ENCODE measurements at places on chromosomes 5 and 9.

GRCh38 chr9:106862821-106863720 lies at the start of gene ZNF462:
TSS of gene ZNF462 (plus strand) at chr9:106863166. CDS start at chr9:106923384, 60,218 bp downstream.
- DNase-seq, result no peak

DNA sequence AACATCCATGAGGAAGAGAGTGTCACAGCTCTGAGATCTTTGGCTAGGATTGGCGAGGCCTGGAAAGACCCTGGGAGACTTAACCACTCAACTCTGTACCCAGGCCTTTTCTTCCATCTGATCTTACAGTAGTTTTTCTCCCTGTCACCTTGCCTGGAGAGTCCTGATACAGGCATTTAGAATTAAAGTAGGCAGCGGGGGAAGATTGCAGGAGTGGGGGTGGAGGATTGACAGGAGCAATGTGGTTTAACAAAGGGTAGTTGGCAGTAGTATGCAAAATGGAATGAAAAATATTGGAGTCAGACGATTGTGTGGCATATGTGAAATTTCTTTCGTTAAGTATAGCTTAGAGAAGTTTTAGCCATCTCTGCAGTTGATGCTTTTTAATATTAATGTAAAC lies 16.9 kb downstream of the TMEFF1 start:
- no peak for DNase-seq

DNA sequence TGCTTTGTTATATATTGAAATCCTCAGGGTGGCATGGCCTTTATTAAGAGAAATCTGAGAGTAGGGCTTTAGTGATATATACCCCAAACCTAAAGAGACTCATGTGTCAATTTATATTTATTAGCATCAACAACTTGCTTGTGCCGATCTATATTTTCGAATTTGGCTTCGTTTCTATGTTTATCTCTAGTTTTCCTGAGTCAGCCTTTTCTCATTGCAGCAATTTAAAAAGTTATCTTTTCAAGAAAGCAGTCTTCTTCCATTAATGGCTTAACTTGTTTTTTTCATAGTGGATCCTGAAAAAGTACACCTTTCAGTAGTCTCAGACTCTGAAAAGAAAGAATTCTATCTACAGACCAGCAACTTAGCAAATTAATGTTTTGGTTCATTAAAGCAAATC lies 99.9 kb upstream of the KCNN2 start:
- no peak for DNase-seq

- DNase-seq, result no peak
Measured at GRCh38 chr5:80090884-80091166, 55.7 kb downstream of the THBS4 start.

DNA sequence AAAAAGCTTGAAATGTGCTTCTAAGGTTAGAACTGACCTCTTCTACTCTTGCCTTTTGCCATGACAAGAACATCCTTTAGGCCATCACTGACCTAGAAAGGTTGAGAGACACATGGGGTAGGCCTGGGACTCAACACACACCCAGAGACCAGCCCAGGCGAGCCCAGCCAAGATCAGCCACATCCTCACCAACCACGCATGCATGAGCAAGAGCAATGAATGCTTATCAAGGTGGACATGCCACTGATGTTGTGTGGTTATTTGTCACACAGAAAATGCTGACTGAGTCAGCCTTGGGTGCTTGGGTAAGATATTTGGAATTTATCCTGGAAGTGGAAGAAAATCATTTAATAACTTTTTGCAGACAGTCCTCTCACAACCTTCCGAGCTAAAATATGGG lies 39.4 kb downstream of the SMIM23 start:
- DNase-seq, result no peak

GRCh38 chr9:134564431-134565170 lies 77.0 kb upstream of the COL5A1 start:
- DNase-seq, result no peak

DNA sequence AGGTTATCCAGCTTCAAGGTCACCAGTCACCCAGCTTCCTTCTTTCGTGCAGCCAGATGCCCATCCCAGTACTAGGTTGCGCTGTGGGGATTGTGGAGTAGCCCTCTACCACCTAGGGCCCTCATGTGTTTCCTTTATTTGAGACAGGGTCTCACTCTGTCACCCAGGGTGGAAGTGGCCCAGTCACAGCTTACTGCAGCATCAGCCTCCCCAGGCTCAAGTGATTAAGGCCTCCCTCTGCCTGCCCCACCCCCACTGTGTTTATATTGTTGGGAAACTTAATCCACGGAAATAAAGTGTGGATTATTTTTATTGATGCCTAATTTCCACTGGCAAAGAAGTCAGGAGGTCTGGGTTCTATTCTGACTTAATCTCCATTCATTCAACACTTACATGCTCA lies 4.3 kb downstream of the IL17B start:
- no peak for DNase-seq

DNA sequence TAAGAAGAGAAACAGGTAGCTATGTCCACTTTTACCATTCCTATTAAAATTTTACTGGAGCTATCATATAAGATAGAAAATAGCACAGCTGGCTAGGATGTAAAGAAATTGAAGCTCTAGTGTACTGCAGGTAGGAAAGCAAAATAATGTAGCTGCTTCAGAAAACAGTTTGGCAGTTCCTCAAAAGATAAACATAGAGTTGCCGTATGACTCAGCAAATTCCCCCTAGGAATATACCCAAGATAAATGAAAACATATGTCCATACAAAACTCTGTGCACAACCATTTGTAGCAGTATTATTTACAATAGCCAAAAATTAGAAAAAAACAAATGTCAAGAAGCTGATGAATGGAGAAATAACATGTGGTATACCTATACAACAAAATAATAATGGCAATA lies 64.6 kb upstream of the SHISAL2B start:
- no peak for DNase-seq

DNA sequence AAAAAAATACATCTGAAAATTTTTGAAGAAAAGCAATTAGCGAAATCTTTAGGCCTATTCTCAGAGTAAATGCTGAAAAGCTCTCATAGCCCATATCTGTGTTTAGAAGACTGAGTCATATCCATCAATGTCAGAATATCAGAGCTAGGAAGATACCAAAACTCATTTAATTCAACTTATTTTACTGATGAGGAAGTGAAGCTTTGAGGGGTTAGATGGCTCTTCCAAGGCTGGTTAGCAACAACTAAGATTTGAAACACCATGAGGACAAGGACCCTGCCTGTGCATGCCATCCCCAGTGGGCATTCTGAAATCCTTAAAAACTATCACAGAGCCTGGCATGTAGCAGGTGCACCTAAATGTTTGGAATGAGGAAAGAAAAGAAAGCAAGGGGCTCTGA lies 2.5 kb downstream of the FREM1 start:
- no peak for DNase-seq

- no peak for DNase-seq
Measured at GRCh38 chr5:153480401-153480800, 10.1 kb upstream of the GRIA1 start.

- no peak for DNase-seq
Measured at GRCh38 chr5:55541056-55541635, 6.4 kb upstream of the PLPP1 start.

DNA sequence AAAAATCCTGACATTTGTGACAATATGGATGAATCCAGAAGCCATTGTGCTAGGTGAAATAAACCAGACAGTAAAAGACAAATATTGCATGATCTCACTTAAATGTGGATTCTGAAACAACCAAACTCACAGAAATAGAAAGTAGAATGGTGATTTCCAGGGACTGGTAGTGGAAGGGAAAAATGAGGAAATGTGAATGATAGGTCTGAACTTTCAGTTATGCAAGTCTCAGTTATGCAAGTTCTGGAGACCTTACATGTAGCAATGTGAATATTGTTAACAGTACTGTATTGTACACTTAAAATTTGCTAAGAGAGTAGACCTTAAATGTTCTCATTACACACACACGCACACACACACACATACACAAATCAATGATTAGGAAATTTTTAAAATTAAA lies 84.9 kb downstream of the SLCO4C1 start:
- no peak for DNase-seq

GRCh38 chr9:124062172-124062571 lies 50.6 kb downstream of the LHX2 start:
- DNase-seq, result no peak

DNA sequence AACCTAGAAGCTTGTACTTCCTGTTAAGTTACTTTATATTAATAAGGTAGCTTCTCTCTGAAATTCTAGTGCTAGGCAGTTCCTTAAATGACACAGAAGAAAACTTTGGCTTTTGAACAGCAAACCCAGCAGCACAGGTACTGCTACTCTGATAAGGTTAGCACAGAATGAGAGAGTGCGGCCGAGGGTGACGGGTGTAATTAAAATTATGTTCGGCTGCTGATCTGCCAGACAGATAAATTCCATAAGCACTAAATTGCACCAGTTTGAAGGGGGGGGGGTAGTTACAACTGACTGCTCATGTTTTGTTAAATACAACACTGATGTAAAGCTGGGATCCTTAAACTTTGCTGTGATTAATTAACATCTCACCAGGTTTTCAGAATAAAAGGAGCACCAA lies 475.1 kb downstream of the SPOCK1 start:
- DNase-seq, result no peak

DNA sequence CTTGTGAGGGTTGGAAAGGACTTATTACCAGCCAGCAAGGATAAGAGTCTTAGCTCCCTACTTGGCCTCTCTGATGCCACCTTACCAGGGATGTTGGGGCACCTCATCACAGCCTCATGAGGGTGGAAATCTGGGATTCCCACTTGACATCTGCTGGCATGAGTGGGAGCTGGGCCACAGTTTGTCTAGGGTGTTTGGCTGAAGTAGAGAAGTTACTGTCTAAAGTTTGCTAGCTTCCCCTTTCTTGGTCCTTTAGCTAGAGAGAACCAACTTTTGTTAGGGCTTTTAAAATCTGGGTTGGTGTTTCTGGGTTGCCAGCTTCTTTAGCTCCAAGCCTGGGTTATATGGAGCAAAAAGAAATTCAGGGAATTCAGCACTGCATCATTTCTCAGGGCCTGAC lies 57.5 kb upstream of the GNA14 start:
- DNase-seq, result no peak

DNA sequence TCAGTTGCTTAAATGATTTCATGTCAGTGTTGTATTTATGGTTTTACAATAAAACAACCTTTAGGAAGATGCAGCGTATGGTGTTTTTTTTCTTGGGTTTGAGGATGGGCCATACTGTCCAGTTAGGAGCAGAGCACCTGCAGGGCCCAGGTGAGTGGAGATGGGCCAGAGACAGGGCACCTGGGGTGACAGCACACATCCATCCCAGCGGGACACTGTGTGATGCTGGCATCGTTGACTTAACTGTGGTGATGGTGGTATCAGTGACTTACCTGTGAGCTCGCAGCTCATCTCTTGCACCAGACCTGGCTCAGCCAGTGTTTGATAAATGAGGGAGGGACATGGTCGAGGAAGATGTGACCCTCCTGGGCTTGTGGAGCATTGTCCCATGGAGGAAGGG lies 21.6 kb downstream of the AMBP start:
- DNase-seq, result no peak

DNA sequence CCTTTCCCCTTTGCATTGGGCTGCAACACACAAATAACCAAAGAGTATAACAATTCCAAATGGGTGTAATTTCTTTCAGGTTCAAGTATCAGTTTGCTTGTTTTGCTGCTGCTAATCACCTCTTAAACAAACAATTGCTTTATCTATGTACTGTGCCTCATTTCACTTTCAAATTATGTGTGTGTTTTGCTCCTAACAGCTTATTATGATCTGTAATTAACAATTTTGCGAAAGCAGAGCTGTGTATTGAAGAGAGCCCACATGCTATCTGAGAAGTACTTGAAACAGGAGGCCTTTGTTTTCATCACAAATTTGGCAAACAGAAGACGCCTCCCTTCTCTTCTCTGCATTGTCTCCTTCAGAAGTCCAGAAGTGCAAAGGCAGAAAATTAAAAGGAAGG lies 312.0 kb downstream of the TLE1 start:
- no peak for DNase-seq

DNA sequence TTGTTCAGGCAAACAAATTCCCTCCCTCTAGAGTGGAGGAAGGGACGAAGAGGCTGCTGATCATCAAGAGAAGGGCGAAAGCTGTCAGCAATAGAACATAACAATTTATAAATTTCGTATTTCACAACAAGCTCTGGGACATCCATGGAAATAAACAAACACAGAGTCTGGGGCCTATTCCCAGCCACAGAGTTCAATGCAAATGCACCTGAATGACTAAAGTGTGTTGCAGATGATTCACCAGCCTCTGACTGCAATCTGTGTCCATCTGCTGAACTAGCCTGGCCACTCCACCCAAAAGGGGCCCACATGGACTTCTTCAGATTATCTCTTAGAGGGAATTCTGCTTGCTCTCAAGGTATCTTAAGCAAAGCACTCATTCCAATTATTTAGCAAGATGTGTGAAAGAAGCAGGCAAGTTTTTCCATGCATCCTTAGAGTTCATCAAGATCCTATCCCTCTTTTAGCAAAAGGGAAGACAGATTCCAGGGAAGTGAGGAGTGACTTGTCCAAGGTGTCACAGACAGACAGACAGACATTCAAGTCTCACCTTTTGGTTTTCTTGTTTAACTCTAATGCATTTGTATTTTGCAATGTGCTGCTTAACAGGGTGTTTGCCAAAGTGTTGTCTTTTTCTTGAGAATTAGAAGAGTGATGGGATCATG lies 307.8 kb upstream of the PAPPA start:
- no peak for DNase-seq

DNA sequence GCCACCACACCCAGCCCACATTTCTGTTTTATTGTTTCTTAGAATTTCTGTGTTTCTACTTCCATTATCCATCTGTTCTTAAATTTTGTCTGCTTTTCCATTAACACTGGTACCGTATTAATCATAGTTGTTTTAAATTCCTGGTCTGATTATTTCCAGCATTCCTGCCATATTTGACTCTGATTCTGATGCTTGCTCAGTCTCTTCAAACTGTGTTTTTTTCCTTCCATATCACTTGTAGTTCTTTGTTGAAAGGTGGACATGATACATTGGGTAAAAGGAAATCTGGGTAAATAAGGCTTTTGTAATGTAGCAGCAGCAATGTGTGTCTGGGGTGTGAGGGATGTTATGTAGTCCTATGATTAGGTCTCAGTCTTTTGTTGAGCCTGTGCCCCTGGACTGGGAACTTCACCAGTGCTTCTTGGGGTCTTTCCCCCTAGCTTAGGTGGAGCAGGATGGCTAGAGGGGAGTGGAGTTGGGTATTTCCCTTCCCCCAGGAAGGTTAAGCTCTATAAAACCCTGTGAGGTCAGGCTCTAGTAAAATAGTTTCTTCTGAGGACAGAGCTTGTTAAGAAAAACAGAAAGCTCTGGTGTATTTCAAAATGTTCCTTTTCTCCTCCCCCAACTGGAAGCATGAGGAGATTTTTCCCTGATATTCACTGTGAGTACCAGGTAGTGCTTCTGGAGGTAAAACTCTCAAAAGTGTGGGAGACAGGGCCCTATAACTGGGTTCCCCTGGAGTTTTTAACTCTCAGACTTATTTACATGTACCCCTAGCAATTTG lies 10.1 kb upstream of the TMOD1 start:
- DNase-seq, result no peak

- no peak for DNase-seq
Measured at GRCh38 chr5:93249651-93250289, 331.2 kb downstream of the NR2F1-AS1 start.

- DNase-seq, result no peak
Measured at GRCh38 chr9:125782718-125783117, 35.5 kb downstream of the PBX3 start.

All from stimulated activated CD4-positive, alpha-beta T cell treated with anti-CD3 and anti-CD28 coated beads, Interleukin-1b, Interleukin-23, amount 100 ng/mL, for 24 hours (primary cell).